Stimulated activated CD4-positive, alpha-beta T cell treated with anti-CD3 and anti-CD28 coated beads, Interleukin-1b, Interleukin-23, amount 100 ng/mL, for 24 hours (primary cell): ENCODE measurements at places on chromosomes 5 and 9.

GRCh38 chr5:10630126-10630525 is 66.3 kb downstream of the ANKRD33B start:
- DNase-seq, result no peak

DNA sequence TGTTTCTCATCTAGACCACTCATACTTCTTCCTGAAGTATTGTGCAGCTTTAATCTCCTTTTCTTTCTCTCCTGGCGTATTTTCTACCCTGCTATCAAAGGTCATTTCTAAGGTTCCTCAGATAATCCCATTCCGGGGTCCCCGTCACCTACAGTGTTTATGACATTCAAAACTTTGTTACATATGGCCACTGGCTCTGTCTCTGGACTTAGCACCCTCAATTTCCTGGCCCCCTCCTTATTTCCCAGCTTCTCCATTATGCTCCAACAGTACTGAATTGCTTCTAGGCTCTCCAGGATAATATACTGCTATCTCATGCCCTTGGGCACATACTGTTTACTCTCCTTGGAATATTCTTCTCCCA is 31.2 kb downstream of the RFK start:
- no peak for DNase-seq

DNA sequence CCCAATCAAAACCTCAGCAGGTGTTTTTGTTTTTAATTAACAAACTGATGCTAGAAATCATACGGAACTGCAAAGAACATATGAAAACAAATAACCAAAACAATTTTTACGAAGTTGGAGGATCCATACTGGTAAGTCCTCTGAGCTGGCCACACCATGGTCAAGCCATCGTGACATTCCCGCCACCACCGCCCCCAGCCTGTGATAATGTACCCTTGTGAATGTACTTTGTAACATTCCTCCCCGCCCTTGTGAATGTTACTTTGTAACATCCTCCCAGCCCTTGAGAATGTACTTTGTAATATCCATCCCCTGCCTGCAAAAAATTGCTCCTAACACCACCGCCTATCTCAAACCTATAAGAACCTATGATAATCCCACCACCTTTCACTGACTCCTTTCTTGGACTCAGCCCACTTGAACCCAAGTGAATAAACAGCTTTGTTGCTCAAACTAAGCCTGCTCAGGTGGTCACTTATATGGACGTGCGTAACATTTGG is 63.3 kb downstream of the RAPGEF6 start:
- DNase-seq, result no peak

GRCh38 chr9:120435091-120435490 is 144.9 kb downstream of the CDK5RAP2 start:
- no peak for DNase-seq

DNA sequence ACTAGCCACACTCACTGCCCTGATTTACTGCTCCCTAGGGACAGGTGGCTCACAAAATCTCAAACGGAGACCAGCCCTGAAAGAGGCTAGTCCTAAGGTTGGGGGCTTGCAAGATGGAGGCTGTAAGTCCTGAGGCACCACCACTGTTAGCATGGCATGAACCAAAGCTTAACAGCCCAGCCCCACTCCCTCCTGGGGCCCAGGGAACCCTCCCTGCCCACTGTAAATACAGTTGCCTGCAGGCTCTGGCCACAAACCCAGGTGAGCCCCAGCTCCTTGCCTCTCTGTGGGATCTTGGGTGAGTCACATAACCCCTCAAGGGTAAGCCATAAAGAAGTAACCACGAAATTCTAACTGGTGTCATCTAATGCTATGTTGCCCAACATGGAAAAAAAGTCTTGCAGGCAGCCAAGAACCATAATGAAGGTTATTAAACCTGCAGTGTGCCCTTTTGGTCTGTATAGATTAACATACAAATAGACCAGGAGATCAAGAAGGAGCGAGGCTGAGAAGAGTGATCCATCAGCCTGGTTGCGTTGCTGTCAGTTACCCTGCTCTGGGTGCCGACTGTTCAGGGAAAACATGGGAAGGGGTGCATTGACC is 1.7 kb upstream of the POMT1 start:
- peak; percentile 20 for DNase-seq

GRCh38 chr5:122871661-122872060 is 26.2 kb downstream of the SNX24 start:
- DNase-seq, result no peak

DNA sequence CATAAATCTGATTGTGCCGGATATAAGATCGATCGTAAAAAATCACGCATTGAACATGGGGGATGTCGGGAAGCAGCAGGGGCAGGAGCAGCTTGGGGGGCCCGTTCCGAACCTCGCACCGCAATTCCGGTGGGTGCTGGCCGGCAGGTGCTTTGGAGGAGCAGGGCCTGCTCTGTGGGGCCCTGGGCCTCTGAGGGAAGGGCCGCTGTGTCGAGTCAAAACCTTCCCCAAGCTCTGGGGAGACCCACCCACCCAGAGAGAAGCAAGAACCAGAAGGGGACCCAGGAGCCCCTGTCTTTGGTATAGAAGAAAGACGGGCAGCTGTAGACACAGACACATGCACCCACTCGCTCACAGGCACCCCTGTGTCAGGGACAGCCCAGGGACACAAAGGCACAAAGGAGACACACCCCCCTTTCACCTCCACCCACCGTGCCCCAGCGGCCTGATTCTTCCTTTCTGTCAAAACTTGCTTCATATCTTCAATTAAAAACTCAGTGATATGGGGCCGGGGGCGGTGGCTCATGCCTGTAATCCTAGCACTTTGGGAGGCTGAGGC is 49.4 kb upstream of the ZBTB43 start:
- no peak for DNase-seq
